Daoy (cell line): ENCODE measurements at places on chromosomes 6 and 20. TPM values are rescaled to one million over a fixed set of nuclear protein-coding genes. Genes with fewer than 3 reads are reported as not detected.

The SYNDIG1 gene
- 0.80 and 0.91 TPM in 2 replicates for total RNA-seq

DNA sequence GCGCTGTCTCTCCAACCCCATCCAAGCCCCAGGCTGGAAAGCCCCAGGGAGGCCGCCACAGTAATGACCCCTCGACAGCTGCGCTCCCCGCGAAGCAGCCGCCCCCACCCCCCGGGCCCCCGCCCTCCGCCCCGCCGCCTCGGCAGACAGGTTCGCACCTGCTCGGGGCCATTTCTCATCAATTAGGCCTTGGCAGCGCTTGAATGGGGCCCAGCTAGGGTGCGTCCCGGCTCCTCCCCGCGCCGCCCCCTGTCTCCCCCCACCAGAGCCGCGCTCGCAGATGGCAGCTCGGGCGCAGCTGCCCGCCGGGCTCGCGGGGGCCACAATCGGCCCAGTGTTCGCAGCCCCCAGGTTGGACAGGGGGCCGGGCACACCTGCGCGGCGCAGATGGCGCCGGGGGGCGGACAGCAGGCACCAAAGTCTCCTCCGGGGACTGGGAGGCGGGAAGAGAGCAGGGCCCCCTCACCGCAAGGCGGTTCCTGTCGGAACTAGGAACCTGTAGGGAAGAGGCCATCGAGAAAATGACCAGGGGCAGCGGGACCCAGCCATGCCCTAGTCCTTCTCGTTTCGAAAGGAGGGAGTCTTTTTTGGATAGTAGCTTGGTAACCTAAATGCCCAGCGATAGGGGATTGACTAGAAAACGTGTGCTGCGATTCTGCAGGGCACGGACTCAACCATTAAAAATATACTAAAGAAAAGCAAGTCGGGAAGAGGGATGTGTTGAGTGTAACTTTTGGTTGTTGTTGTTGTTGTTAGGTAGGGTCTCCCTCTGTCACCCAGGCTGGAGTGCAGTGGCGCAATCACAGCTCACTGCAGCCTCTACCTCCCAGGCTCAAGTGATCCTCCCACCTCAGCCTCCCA is 83.2 kb upstream of the EYA2 start:
- DNase-seq, result no peak

The TAAR1 gene
- total RNA-seq, result not detected in 2 replicates

The TSPO2 gene
- total RNA-seq, result not detected in 2 replicates

DNA sequence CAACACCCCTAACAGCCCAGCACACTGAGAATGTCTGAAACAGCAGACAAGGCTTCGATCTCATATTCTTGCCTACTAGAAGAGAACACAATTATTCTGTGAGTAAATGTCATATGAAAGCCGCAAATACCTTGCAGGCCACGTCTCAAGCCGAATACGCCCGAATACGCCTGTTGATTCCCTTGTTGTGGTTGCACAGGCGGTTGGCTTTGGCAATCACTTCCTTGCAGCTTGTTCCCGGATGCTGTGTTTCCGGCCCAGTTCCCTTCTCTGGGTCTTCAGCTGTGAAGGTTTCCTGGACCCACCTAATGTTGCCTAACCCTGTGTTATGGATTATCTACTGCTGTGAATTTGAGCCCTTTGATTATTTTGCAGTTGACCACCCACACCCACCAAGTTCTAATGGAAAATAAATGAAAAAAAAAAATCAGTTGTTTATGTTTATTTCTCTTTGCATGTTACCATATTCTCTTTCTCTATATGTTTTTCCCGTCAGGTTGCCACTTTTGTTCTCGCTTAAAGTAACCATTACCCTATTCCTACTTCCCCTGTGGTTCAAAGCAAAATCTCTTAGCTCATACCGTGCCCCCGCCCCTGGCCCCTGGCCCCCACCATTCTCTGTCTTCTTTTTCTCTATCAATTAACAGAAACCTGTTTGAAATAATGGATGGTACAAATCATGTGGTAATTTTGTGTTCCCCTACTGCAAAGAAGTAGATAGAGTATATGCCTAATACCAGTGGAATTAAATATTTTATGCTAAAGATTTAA is 172.4 kb downstream of the ADGB start:
- DNase-seq, result peak; percentile 58

GRCh38 chr6:81086991-81087390 is 665.5 kb downstream of the TENT5A start:
- DNase-seq, result no peak
